Stimulated activated CD4-positive, alpha-beta T cell treated with anti-CD3 and anti-CD28 coated beads, Interleukin-15, amount 100 ng/mL, for 48 hours (primary cell): ENCODE measurements at places on chromosomes 1 and 21.

DNA sequence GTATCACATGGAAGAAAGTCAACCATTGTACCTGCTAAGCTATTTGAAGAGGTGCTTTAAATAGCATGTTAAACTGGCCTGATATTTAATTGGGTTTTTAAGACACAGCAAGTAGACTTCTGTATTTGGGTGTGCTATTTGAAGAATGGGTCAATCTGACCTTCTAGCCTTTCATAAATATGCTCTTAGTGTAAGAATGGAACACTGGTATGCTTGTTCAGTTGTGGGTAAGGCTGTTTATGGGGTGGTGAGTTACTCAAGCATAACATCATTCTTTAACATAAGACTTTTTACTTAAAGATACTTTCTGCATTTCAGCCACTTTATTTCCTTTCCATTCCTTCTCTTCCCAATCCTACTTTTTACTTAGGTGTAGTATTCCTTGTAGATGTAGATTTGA, 21.4 kb downstream of the AHCYL1 start:
- no peak for DNase-seq

GRCh38 chr1:220982686-220983085, 103.4 kb downstream of the HLX start:
- DNase-seq, result no peak

DNA sequence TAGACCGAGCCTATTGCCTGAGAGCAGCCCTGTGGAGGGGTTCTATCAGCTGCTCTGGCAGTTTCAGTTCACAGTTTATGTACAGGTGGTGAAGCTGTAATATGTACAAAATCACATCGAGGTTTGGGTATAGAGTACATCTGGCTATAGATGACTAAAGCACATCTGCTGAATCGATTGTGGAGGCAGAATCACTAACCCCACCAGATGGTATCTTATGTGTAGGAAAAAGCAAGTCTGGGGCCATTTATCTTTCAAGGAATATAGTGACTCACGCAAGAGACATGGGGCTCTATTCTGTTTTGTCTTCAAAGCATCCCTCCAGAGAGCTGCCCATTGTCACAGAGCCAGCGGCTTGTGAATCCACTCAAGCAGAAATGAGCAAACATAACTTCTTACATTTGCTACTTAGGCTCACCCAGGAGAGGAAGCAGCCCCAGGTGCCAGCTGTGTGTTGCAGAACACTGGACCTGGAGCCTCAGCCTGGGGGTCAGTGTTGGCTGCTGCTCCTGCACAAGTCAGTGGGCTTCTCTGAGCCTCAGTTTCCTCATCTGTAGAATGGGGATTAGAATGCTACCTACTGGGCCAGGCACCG, 21.3 kb downstream of the MIIP start:
- DNase-seq, result no peak

- DNase-seq, result no peak
Measured at GRCh38 chr1:23719162-23719820, 24.0 kb upstream of the ELOA start.

- DNase-seq, result no peak
Measured at GRCh38 chr1:118201524-118201923, 16.5 kb upstream of the SPAG17 start.

- DNase-seq, result no peak
Measured at GRCh38 chr1:227929751-227930472, 17.8 kb downstream of the WNT9A start.

DNA sequence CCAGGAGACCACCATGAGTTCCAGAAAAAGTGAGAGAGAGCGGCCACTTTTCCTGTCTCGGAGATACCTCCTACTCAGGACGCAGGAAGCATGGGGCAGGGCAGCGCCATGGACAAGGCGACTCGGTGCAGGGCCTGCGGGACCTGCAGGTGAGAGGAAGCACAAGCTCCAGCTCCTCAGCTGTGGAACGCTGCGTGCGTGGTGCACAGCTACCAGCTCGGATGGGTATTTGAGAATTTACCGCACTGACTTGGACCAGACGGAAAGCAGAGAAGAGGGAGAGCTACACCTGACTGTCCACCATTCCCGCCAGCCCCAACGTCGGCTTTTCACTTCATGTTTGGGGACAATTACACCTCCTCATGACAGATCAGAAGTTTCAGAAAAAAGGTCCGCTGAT, 8.2 kb upstream of the CDK11A start:
- DNase-seq, result no peak

- no peak for DNase-seq
Measured at GRCh38 chr1:180112984-180113647, 41.6 kb upstream of the QSOX1 start.

- DNase-seq, result no peak
Measured at GRCh38 chr21:34042735-34043134, 30.6 kb upstream of the MRPS6 start.

GRCh38 chr1:70902211-70902610, 145.4 kb downstream of the PTGER3 start:
- DNase-seq, result no peak

GRCh38 chr21:44854391-44854663, 19.2 kb downstream of the PTTG1IP start:
- DNase-seq, result no peak

GRCh38 chr21:38490411-38491020, 7.8 kb downstream of the ERG start:
- no peak for DNase-seq

GRCh38 chr21:39568361-39568760, 44.4 kb upstream of the B3GALT5 start:
- DNase-seq, result no peak

DNA sequence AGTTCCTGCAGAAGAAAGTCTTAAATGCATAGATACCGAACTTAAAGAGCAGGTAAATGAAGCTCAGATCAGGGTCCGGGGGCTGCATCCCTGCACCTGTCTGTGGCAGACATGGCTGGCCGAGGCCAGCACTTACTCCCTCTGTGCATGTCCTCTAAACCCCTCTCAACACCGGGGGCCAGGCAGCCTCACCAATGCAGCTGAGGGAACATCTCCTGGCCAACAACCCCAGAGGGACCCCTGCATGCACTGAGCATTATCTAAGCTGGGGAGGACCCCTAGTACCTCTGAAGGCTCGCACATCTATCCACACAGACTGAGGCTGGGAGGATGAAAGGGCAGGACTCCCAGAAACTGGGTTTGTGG, 18.4 kb downstream of the TTC34 start:
- no peak for DNase-seq

DNA sequence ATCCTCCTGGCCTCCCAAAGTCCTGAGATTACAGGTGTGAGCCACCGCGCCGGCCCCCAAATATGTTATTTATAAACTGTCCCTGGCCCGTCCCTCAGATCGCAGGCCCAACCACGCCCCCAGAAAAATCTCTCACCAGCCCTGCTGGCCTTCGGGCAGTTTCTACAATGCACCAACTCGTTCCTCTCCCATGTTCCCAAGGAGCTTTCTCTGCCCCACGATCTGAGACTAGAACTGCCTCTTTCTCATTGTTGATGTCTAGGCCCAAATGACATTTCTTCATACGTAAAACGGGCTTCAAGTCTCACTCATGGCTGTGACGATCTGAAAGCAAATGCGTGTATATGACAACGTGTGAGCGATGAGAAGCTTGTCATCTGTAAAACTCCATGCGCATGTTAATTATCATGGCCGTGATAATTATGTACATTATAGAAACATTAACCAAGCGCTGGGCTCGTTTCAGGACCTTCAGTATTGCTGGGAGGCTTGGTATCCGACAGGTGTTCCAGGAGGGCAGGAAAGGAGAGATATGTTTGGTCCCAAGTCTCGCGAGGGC, 748 bp upstream of the NIPAL3 start:
- no peak for DNase-seq

DNA sequence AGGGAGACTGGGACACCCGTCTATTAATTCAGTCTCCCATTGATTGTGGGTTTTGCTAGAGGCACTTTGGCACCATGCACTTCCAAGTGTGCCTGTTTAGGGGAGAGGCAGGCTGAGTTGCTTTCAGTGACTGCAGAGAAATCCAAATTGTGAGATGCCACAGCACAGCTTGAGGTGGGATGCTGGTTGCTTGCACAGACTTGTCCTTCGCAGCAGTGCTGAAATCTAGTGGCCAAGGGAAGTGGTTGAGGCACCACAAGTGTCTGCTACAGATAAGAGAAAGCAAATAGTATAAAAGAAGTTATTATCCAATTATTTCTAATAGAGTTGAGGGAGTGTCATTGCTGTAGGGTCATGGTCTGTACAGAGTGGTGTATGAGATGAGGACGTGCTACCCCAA, 40.0 kb upstream of the APP start:
- DNase-seq, result no peak

DNA sequence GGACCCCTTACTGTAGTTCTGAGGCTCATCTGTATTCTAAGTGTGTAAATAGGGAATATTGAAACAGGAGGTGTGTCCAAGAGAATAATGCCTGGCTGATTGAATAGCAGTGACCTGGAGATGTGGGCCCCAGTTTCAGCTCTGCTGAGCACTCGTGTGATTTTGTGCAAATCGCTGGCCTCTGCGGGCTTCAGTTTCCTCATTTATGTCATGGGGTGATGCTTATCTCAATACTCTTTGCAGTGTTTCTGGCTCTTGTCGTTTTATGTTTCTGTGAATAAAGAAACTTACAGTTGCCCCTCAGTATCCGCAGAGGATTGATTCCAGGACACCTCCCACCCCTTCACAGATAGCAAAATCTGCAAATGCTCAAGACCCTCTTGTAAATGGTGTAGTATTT, 5.0 kb downstream of the COG2 start:
- no peak for DNase-seq

- DNase-seq, result no peak
Measured at GRCh38 chr1:40384413-40384762, 10.9 kb downstream of the SMAP2 start.

DNA sequence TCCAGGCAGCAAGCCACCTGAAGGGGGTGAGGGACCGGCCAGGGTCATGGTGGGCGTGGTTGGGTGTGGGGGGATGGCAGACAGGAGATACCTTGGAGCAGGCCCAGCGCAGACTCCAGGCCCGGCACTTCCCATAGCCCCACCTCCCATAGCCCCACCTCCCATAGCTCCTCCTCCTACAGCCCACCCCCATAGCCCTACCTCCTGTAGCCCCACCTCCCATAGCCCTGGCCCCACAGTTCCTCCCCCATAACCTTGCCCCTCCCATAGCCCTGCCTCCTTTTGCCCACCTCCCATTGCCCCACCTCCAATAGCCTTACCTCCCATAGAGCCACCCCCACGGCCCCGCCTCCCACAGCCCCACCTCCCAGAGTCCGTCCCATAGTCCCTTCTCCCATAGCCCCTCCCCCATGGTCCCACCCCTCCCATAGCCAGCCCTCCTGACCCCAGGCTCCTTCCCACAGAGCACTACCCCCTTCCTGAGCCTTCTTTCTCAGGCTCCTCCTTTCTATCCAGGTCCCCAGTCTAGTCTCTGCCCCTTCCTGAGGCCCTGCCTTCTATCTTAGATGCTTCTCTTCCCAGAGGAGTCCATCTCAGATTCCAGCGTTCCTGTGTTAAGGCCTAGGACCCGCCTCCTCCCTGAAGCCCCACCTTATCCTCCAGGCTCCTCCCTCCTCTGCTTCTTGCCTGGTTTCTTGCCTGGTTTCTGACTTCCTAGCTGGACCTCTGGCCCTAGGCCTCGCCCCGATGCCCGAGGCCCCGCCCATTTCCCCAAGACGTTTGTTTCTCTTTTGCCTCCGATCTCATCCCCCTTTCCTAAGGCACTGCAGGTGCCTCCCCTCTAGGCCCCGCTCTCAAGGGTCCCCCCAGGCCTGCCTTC, 46.8 kb downstream of the PTPRU start:
- no peak for DNase-seq

DNA sequence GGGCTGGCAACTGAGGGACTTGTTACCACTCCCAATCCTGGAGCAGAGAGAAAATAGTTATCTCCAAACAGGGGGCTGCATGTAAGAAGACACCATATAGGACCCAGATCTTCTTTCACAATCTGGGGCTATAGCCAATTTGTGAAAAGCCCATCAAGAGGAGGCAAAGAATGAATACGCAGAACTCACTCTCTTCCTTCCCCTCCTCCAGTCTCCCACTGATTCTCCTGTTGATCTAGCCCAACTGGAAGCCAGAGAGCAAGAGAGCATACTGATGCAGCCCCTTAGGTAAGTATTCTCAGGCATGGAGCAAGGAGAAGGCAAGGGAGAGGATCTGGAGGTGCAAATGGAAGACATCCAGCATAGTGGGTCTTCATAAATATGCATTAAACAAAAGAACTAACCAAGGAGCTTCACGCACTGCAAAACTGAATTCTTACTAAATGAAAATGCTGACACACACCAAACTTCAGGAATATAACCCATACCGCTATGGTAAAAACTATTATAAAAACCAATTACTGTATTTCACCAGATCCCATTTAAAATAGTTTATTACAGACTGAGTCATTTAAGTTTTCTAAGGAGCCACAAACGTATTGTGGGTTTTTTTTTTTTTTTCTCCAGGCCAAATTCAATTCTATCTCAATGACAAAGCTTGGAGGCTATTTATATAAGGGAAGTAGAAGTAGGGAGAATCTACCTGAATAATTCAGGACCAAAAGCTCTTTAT, 15.5 kb upstream of the HMGB4 start:
- DNase-seq, result no peak

- DNase-seq, result no peak
Measured at GRCh38 chr21:25422610-25423608, 184.4 kb downstream of the MRPL39 start.

DNA sequence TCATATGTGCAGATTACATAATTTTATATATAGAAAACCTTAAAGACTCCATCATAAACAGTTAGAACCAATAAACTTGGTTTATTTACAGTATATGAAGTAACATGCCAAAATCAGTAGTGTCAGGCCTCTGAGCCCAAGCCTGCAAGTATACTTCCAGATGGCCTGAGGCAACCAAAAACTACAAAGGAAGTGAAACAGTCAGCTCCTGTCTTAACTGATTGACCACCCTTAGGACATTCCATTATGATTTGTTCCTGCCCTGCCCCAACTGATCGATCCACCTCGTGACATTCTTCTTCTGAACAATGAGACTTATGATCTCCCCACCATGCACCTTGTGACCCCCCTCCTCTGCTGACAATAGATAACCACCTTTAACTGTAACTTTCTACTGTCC, 630.3 kb downstream of the AMY1C start:
- DNase-seq, result no peak

DNA sequence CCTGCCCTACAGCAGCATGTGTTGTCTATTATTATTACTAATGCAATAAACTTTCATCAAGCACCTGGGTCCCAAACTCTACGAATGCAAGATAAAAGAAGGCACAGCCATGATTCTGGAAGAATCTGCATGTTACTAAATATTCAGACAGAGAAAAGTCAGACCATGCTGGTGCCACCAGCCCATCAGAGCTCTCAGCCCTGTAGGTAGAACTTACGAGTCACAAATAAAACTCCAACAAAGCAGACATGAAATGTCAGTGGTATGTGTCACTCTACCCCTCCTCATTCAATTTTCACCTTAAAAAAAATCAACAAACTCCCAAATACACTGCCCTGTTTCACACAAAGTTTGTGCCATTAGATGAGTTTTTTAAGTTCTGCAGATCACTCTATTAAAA, 62.4 kb upstream of the TIAM1 start:
- no peak for DNase-seq

GRCh38 chr1:108089477-108089876, 110.7 kb downstream of the SLC25A24 start:
- no peak for DNase-seq

- DNase-seq, result no peak
Measured at GRCh38 chr1:81197591-81197990, 603.1 kb upstream of the ADGRL2 start.

GRCh38 chr21:17461014-17461413, 51.8 kb upstream of the CXADR start:
- DNase-seq, result no peak

GRCh38 chr21:22200378-22201092, 1202.3 kb downstream of the NCAM2 start:
- DNase-seq, result no peak
